MV-4-11 (cell line): ENCODE measurements at places on chromosomes 2 and 18.

DNA sequence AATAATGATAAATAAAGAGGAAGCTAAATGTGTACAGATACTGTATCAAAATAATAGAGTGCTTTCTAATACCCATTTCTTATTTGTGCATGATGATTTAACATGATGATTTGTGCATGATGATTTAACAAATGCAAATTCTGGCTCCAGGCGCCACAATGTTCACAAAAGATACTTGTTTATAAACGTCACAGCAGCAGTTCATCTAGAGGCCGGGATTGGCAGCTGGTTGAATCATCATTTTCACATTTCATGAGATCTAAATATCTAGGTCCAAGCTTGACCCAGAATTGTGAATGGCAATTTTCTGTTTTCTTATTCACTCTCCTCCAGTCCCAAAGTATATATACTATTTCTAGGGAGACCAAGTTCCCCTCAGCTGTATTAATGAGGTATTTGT, 322.0 kb downstream of the SUCLG1 start:
- no peak for DNase-seq

DNA sequence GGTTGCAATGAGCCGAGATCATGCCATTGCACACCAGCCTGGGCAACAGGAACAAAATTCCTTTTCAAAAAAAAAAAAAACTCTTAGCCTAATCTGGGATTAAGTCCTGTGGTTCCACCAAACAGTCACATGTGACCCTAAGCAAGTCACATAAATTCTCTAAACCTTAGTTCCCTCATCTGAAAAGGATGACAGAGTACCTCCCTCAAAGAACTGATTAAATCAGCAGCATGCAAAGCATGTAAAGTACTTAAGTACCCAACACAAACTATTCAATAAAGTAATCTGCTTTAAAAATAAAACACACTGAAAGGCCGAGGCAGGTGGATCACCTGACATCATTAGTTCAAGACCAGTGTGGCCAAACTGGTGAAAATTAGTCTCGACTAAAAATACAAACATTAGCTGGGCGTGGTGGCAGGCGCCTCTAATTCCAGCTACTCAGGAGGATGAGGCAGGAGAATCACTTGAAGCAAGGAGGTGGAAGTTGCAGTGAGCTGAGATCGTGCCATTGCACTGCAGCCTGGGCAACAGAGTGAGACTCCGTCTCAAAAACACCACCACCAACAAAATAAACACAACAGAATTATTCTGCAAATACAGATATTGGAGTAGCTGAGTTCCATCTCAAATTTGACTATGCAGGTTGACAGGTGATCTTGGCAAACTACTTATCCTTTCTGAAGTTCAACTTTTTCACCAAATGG, 7.0 kb downstream of the USP34 start:
- peak; percentile 65 for DNase-seq

- DNase-seq, result no peak
Observed at GRCh38 chr2:72723769-72724370, 102.0 kb downstream of the EXOC6B start.

DNA sequence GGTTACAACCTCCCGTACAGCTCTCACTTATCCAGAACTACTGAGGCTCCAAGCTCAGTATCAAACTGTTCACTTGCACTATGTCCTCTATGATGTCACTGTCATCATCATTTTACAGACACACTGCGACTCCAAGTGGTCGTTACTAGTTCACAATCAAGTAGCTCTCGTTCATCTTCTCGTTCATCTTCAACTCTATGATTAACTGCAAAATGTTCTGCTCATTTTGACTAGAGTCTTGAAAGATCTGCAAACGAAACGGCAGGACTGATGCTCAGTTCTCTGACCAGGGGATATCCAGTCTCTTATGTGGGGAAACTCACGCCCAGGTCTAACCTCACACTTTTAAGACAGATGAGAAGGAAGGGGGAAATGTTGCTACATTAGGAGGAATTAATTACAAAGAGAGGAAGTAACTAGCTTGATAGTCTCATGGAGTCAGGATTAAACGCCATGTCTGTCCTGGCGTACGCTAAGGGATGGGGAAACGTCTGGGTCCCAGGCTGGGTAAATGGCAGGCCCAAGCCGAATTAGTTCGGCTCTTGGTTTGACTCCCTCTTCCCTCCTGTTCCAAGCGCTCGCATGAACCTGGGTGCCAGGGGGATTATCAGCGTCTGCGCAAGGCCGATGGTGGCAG, 794 bp upstream of the CHCHD5 start:
- peak; percentile 40 for DNase-seq

DNA sequence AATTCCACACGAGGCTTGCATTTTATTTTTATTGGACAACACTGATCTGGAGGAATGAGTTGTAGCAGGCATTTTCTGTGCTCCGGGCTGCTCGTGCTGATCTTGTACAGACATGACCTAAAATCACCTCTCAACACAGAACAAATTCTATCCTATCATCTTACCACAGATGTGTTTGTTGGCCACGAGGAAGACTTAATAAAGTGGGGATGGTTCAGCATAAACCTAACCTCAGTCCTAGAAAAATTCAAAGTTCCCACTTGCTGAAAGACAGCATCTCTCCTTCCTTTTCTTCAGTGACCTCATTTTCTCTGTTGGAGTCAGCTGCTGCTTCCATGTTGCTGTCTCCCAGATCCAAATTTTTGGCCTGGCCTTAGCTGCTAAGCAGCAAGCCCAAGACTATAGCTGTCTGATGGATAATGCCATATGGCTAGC, 45.3 kb downstream of the RBKS start:
- no peak for DNase-seq

DNA sequence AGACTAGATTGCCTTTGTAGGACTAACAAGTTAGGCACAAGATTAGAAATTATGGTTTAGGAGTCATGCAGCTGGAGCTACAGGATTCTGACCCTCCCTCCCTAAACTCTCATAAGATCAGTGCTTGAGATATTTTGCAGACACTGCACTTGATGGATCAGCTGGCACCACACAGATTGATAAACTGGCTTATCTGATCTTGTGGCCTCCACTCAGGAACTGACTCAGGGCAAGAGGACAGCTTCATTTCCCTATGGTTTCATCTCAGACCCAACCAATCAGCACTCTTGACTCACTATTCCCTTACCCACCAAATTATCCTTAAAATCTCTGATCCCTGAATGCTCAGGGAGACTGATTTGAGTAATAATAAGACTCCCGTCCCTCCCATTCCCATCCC, 152.3 kb downstream of the DIS3L2 start:
- DNase-seq, result no peak

DNA sequence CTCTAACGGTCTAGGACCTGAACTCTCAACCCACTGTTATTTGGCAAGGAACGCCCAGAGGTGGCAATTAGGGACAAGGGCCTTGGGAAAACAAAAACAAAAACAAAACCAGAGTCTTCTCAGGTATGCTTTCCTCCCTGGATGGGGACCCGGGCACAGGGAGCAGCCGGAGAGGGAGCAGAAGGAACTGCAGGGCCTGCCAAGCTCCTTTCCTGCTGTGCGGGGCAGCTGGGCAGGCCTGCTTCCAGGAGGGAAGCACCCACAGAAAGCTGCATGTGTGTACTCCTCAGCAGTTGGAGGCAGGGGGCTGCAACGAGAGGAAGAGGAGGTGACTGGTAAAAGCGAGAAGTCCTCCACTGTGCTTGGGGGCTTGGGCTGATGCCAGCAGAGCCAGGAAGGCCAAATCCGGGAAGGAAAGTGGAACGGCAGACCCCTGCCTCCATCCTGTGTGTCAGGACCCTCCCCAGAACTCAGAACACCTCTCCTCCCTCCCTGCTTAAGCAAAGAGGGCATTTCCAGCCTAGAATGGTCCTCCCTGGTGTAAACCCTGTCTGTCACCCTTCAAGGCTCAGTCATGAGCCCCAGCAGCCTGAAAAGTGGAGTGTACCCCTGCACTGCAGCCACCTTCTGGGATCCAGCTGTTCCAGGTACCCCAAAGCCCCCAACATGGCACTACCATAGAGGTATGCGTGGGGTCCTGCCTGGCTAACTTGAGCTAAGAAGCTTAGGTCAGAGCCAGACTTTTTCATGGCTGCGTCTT, 56.3 kb downstream of the DNMT3A start:
- DNase-seq, result no peak

GRCh38 chr2:240788482-240788881, 31.5 kb downstream of the KIF1A start:
- no peak for DNase-seq

- peak; percentile 98 for DNase-seq
Observed at GRCh38 chr2:158142568-158143332, 41.1 kb downstream of the UPP2 start.

- peak; percentile 85 for DNase-seq
Observed at GRCh38 chr2:28134262-28134812, 243.8 kb downstream of the BABAM2 start.

GRCh38 chr2:132860220-132860619, 190.2 kb upstream of the LYPD1 start:
- no peak for DNase-seq

- DNase-seq, result peak; percentile 23
Observed at GRCh38 chr18:289026-289425, 21.2 kb upstream of the THOC1 start.

- peak; percentile 100 for DNase-seq
Observed at GRCh38 chr18:3177902-3178687, 41.7 kb downstream of the MYOM1 start.

DNA sequence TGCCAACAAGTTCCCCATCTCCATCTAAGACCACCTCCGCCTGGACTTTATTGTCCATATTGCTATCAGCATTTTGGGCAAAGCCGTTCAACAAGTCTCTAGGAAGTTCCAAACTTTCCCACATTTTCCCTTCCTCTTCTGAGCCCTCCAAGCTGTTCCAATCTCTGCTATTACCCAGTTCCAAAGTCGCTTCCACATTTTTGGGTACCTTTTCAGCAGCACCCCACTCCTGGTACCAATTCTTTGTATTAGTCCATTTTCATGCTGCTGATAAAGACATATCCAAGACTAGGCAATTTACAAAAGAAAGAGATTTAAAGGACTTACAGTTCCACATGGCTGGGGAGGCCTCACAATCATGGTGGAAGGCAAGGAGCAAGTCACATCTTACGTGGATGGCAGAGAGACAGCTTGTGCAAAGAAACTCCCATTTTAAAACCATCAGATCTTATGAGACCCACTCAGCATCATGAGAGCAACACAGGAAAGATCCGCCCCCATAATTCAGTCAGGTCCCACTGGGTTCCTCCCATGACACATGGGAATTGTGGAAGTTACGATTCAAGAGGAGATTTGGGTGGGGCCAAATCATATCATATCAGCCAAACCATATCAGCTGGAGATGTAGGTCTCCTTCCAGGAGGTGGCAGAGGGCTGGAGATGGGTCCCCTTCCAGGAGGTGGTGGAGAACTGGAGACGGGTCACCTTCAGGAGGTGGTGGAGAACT, 19.8 kb upstream of the TXNDC2 start:
- DNase-seq, result no peak

GRCh38 chr2:1510176-1510575, 96.9 kb downstream of the TPO start:
- DNase-seq, result no peak

DNA sequence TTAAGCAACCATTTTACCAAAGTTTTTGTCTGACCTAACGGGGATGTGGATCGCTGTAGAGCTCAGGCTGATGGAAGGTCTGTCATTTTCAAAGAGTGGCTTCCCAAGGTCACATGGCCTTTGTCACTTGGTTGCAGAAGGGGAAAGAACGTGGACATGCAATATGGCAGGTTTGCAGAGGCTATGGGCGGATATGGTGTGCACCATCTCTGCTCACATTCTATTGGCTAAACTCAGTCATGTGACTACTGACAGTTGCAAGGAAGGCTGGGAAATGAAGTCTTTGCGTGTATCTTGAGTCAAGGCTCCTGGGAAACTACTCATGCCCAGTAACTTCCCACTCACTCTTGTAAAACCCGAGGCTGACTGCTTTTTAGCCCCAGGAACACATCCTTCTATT, 96.8 kb downstream of the ST6GAL2 start:
- no peak for DNase-seq

GRCh38 chr2:229243890-229244560, 27.1 kb downstream of the PID1 start:
- no peak for DNase-seq

GRCh38 chr2:36952748-36953197, 13.6 kb downstream of the STRN start:
- no peak for DNase-seq

DNA sequence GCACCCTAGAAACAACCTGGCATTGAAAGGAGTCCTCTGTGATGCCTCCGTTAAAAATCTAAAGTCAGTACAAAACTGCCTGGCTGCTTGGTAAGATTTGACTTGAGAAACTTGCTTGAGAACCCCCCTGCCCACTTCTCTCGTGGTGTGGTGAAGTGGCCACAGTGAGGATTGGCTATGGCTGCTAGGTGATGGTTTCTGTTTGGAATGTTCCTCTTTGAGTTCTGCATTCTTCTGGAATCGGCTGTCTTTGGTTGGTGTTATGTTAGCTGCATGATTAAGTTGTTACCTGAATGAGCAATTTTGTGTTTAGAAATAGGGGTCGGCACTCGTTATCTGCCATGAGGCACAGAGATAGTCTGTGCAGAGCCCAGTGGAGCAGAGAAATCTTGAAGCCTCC, 21.7 kb upstream of the SAG start:
- DNase-seq, result no peak

- peak; percentile 99 for DNase-seq
Observed at GRCh38 chr2:62038975-62039771, 133.7 kb downstream of the COMMD1 start.

GRCh38 chr18:7370375-7370774, 139.5 kb downstream of the LRRC30 start:
- DNase-seq, result no peak

DNA sequence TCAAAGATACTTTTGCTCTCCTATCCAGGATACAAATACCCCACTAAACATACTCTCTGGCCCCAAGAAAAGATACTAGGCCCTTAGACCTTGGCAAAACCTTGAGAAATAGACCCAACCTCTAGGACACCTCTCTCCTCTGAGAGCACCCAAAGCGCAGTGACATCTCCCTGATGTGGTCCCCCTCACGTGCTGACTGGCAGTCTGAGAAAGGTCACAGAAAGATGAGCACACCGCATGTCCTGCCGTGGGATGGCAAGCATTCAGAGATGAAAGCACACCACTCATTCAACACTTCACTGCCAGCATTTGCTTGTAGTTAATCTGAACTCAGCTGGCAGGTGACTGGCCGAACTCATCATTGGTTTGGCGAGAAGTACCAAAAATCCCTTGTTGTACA, 6.1 kb upstream of the TBC1D8 start:
- DNase-seq, result no peak
